Dermis microvascular lymphatic vessel endothelial cell (primary cell): ENCODE measurements at places on chromosomes 4 and X.
A peak's percentile ranks its signal among the peaks of the same experiment; 100 is the strongest.

- DNase-seq = no peak
These were observed 261.1 kb upstream of the PLCXD1 start for GRCh38 chrX:19912-20571.

GRCh38 chrX:69231903-69232302, 66.7 kb upstream of the PJA1 start:
- DNase-seq = no peak

DNA sequence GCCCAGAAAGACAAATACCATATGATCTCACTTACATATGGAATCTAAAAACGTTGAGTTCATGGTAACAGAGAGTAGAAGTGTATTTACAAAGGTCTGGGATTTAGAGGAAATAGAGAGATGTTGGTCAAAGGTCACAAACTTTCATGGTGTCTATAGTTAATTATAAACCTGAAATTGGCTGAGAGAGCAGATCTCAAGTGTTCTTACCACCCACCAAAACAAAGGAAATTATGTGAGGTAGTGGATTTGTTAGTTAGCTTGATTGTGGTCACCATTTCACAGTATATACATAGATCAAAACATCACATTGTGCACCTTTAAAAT, 186.8 kb downstream of the NWD2 start:
- DNase-seq = no peak

GRCh38 chrX:103658681-103659433, 27.6 kb downstream of the MORF4L2 start:
- DNase-seq = no peak

DNA sequence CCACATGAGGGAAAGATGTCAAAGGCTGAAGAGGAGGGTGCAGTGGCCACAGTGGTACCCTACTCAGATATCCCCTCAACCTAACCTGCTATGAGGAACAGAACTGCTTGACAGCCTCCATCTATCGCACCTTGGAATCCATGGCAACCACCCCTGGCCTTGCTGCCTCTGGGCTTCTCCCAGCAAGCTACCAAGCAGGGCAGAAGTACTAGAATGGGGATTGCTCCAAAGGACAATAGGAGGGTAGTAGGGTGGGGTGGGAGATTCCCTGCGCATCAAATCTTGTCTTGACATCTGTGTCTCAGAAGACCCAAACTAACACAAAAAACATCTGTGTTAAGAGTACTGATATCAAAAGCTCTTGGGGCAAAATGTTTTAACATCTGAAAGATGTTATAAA, 118.2 kb downstream of the FBXW7 start:
- no peak for DNase-seq

- DNase-seq = peak; percentile 5
These were observed 52.8 kb upstream of the PPP3CA start for GRCh38 chr4:101400096-101400495.

- no peak for DNase-seq
These were observed 298.1 kb downstream of the INPP4B start for GRCh38 chr4:142547974-142548373.

- no peak for DNase-seq
These were observed 29.2 kb downstream of the EFHC2 start for GRCh38 chrX:44314259-44314734.

GRCh38 chrX:22105231-22105630, 73.1 kb downstream of the PHEX start:
- no peak for DNase-seq

GRCh38 chr4:108003982-108004515, 14.4 kb downstream of the HADH start:
- DNase-seq = no peak

GRCh38 chr4:157964463-157964862, 208.4 kb downstream of the GASK1B start:
- DNase-seq = no peak

- DNase-seq = no peak
These were observed 113.6 kb downstream of the SPRY1 start for GRCh38 chr4:123510221-123510620.

DNA sequence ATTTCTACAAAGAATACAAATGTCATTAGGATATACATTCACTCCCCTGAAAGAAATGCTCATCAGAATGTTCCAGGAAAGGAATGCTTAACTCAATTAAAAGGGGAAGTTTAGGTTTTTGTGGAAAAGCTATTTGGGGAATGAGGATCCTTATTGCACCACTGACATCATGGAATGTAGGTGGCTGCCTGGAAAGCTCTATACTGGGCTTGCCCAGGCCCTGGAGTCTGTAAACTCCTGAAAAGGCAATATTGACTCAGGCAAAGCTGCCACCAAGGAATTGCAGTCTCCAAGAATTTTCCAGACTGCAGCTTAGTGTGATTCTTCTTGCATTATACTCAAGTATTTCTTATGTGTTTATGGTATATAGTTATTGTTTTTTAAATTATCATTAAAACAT, 15.7 kb downstream of the DAPP1 start:
- no peak for DNase-seq

GRCh38 chrX:109871121-109871888, 131.6 kb upstream of the TMEM164 start:
- no peak for DNase-seq

DNA sequence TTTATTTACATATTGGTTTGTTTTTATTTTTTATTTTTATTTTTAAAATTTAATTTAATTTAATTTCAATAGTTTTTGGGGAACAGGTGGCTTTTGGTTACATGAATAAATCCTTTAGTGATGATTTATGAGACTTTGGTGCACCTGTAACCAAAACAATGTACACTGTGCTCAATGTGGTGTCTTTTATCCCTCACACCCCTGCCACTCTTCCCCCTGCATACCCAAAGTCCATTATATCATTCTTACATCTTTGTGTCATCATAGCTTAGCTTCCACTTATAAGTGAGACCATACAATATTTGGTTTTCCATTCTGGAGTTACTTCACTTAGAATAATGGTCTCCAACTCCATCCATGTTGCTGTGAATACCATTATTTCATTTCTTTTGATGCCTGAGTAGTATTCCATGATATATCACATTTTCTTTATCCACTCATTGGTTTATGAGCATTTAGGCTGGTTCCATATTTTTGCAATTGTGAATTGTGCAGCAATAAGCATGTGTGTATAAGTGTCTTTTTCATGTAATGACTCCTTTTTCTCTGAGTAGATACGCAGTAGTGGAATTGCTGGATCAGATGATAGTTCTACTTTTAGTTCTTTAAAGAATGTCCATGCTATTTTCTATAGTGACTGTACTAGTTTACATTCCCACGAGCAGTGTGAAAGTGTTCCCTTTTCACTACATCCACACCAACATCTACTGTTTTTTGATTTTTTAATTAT, 157.1 kb downstream of the CPXCR1 start:
- no peak for DNase-seq

DNA sequence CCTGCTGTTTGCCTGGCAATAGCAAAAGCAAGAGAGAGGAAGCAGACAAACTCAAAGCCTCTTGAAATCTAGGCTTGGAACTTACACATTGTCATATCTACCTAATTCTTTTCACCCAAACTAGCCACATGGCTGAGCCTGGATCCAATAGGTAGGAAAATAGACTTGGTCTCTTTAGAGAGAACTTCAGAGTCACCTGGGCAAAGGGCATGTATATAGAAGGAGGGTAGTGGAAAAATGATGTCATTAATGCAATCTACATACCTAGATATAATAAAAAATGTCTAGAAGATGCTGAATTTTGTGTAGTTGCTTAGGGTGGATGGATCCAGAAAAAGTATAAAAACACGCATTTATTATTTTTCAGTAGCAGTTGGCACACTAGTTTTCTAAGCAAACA, 237.0 kb upstream of the GEMIN8 start:
- DNase-seq = no peak

GRCh38 chr4:125123570-125124109, 191.1 kb upstream of the FAT4 start:
- no peak for DNase-seq

- no peak for DNase-seq
These were observed 50.9 kb downstream of the MED28 start for GRCh38 chr4:17665346-17665745.

DNA sequence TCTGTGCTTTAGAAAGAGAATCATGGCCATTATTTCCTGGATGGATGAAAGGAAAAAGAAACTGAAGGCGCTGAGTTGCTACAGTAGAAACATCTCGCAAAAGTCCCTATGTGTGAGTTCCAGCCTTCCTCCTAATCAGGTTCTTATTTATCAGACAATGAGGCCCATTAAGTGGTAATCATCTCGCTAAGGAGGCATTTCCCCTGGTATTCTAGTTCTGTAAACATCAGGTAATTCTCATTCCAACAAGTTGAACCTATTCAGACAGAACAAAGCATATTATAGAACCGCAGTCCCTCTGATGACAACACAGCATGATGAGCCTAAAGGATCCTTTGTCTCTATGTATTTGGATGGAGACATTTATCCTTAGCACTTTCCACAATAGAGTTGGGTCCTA, 205.7 kb upstream of the MAOA start:
- DNase-seq = no peak

GRCh38 chrX:69255441-69256290, 90.4 kb upstream of the PJA1 start:
- DNase-seq = no peak

- DNase-seq = no peak
These were observed 42.8 kb upstream of the PRKG2 start for GRCh38 chr4:81257816-81258215.

DNA sequence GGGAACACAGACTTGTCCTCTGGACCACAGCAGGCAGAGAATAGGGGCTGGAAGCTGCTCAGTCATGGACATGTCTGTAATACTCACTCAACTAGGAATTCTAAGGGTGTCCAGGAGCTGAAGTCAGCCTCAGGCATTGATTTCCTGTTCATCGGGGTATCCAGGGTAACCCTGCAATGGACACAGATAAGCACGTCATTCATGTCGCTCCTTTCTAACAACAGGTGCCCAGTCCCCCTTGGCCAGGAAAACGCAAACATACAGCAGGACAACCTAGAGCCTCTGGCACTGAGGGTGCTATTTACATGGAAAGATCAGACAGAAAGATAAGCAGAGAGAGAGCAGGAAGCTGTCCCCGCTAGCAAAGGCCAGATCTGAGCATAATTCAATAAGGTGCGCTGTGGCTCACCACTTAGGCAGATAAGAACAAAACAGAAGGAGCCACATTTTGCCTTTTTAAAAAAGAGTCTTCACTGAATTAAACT, 21.3 kb downstream of the QDPR start:
- peak; percentile 49 for DNase-seq

- DNase-seq = no peak
These were observed 69.9 kb downstream of the AMELX start for GRCh38 chrX:11363069-11363594.

DNA sequence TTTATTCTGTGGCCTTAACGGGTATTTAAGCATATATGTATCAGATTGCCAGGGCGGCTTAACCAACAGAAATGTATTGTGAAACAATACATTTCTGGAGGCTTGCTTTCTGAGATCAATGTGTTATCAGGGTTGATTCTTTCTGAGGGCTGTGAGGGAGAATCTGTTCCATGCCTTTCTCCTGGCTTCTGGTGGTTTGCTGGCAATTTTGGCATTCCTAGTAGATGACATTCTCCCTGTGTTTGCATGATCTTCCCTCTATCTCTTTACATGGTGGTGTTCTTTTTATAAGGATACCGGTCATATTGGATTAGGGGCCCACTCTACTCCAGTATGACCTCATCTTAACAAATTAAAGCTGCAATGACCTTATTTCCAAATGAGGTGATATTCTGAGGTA, 16.9 kb upstream of the CEP135 start:
- no peak for DNase-seq

DNA sequence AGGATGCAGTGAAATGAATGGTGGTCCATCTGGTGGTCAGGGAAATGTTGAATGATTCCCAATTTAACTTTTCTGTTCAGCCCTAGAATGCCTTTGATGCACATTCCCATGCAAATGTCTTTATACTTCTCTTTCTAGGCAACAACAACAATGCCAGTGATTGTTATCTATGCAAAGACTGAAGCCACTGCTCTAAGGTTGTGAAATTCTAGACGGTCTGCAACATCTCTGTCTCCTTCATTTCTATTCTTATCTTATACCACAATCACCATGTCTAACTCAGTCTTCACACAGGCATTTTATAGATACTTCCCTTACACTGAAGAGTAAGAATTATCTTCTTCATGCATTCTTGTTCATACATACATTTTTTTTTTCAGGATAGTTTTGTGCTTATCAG, 84.5 kb downstream of the HPGD start:
- DNase-seq = no peak

DNA sequence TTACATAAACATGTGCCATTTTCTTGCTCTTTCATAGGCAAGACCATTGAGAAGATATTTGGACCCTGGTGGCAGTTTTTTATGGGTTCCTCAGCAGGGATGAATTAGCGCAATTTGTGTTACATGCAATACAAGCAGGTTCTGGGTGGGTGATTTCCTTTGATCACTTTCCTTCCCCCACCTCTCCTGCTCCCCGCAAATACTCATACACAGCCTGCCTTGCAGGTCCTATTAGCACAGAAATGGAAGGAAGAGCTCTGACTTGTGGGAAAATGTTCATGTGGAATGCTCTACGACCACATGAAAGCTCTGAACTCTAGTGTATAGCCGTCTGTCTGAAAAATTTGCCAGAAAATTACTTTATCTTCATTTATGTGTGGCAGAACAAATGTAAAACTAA, 361.0 kb upstream of the FAT1 start:
- DNase-seq = no peak

DNA sequence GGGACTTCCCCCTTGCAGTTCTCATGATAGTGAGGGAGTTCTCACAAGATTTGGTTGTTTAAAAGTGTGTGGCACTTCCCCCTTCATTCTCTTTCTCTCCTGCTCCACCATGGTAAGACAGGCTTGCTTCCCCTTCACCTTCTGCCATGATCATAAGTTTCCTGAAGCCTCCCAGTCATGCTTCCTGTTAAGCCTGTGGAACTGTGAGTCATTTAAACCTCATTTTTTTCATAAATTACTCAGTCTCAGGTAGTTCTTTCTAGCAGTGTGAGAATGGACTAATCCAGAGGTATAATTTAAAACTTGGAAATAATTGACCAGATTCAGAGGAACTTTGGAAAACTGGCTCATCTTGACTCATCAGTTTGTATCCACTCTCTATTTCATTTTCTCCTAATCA, 129.0 kb downstream of the TMEM47 start:
- no peak for DNase-seq

- DNase-seq = no peak
These were observed 330.3 kb upstream of the BOD1L1 start for GRCh38 chr4:13957871-13958270.
